Stomach (tissue), 19 donors: ENCODE measurements at places on chromosomes 1 and 21. TPM values are rescaled to one million over a fixed set of nuclear protein-coding genes. Genes with fewer than 3 reads are reported as not detected.

FASLG gene
- not detected for total RNA-seq

- DNase-seq: peak; percentile 44
Observed at GRCh38 chr1:204075139-204075521, 2.2 kb downstream of the SOX13 start.

DNA sequence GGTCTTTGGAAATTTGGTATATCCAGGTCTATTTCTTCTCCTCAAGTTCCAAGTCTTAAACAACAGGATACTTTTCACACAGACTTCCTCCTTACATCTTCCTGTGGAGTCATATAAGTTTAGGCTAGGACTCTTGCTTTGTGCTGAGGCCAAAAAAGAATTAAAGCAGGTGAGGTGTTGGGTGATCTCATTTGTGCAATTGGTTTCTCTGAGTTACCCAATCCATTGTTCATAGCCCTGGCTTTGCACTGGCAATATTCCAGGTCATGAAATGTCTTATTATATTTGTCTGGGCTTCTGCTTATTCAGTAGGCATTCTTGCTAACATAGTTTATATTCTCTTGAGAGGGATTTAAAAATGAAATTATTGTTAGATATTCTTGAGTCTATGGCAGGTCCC is 14.1 kb upstream of the KIAA0040 start:
- DNase-seq: no peak

- DNase-seq: no peak
Observed at GRCh38 chr1:167650269-167651160, 20.5 kb downstream of the RCSD1 start.

DNA sequence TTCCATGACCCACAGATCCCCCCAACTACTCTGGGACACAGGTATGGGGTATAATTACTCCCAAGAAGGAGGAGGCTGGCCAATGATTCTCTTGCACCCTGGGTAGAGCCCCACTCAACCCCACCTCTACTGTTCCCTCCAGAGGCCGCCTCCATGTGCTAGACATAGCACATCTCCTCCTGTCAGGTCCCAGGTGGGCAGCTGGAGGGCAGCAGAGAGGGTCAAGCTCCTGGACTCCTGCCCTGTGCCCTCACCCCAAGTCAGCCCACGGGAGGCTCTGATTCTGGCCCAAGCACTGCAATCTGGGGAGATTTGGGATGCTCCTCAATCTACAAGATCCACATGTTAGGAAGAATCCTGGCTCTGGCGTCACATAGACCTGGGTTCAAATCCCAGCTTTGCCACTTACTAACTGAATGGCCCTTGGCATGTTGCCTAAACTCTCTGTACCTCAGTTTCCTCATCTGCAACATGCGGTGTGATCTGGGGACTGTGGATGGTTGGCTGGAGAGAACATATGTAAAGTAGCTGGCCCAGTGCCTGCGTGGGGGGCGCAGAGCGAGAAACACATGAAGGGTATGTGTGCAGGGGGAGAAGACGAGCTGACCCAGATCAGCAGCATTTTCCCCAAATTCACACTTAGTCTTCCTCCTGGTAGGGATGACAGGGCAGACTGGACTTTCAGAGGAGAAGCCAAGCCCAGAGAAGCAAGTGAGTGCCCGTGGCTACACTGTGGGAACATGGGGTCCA is 23.2 kb downstream of the TNNT2 start:
- no peak for DNase-seq
